ENCODE measurements at places on chromosomes 6 and 20. TPM values are rescaled to one million over a fixed set of nuclear protein-coding genes. Genes with fewer than 3 reads are reported as not detected.

PRDM13 gene
- not detected for total RNA-seq

SASH1 gene
- 6.6 TPM for total RNA-seq

COL20A1 gene
- 0.23 TPM for total RNA-seq

HLA-DQA1 gene
- 0.39 TPM for total RNA-seq

DNA sequence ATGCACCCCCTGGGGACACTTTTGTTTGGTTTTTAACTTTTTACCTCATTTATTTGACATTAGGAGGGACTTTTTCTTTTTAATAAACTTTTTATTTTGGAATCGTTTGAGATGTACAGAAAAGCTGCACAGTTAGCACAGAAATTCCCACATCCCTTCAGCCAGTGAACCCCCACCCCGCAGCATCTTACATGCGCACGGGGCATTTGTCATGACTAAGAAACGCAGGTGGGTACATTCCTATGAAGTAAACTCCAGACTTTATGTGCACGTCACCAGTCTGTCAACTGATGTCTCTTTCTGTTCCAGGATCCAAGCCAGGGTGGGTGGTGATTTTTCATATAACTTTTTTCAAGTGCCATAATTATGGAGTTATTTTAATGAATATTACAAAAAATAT is 4.9 kb upstream of the ZNF831 start:
- H3K27me3 ChIP-seq: peaks cover 6% of the 10 kb centered on the region
- H3K27ac ChIP-seq: no peak overlapping the region
- H3K4me1 ChIP-seq: no peaks in the 10 kb centered on the region
- H3K36me3 ChIP-seq: no peaks in the 10 kb centered on the region

- H3K27me3 ChIP-seq: no peaks in the 10 kb centered on the region
- no peaks in the 10 kb centered on the region for H3K36me3 ChIP-seq
- no peak overlapping the region for H3K4me3 ChIP-seq
- no peak overlapping the region for H3K27ac ChIP-seq
These were observed 136.0 kb downstream of the AIG1 start for GRCh38 chr6:143196525-143197225.

DNA sequence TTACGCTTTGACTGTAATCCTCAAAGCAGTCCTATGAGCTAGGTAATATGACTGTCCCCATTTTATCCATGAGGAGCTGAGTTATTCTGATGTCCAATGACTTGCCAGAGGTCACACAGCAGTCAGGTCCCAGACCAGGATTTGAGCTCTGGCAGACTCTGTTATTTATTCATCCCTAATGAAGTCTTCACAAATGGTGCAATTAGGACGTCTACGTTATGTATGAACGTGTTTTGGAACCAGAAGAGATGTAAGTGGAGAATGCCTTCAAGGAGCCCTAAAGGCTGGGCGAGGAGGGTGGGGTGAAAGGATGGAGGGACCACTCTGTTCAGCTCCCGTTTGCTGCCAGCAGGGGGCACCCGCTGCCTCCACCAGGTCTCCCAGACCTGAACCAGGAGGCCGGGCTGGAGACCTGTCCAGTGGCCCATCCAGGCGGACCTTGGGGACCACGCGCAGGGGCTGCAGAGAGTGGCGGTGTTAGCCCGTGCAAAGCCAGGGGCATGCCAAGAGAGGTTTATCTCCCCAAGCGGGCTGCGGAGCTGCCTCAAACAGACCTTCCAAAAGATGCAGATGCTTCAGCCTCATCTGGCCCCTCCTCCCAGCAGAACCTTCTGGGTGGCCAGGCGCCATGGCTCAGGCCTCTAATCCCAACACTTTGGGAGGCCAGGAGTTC is 15.2 kb upstream of the ZNF335 start:
- DNase-seq: no peak
- no peak overlapping the region for H3K27ac ChIP-seq
- H3K27me3 ChIP-seq: no peaks in the 10 kb centered on the region
- H3K4me3 ChIP-seq: no peak overlapping the region
- H3K4me1 ChIP-seq: peaks cover 2% of the 10 kb centered on the region
- H3K36me3 ChIP-seq: no peaks in the 10 kb centered on the region

DNA sequence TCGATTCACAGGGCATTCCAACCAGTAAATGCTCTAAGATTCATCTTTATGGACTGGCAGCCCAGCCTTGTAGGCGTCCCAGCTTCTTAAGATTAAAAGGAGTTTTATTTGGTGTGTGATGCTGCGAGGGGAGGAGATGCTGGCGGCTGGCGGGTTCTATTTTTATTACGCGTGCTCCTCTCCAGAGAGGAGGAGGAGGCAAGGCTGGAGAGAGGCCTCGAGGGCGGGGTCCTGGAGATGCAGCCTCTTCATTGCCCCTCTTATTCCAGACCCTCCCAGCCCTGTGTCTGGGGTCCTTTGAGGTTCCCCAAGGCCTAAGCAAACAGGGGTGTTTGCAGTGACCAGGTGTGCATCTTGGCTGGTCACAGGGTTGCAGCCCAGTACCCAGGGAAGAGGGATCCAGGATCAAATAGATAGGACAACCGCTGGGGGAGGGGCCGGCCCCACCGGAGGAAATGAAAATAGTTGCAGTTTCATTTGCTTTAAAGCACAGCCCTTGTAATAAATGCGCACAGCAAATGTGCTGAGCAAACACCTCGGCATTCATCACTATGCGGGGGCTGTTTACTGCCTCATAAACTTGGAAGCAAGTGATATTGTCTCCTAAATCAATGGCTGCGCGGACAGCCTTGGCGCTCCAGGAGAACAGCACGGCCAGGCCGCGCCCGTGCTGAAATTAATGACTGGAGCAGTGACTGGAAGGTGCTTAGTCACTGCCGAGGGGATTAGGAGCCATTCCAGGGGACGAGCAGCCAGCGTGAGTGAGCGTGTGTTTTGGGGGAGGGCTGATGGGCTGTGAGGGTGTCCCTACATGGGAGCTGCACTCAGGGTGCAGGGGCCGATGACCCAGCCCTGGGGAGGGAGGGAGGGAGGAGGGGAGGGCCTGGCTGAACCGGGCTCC is 83.0 kb downstream of the TMEM242 start:
- no peak overlapping the region for H3K4me3 ChIP-seq
- no peak overlapping the region for H3K27ac ChIP-seq
- H3K27me3 ChIP-seq: no peaks in the 10 kb centered on the region
- no peaks in the 10 kb centered on the region for H3K36me3 ChIP-seq

Measured in Panc1 (cell line).